Epithelial cell of proximal tubule (primary cell): ENCODE measurements at places on chromosomes 3 and 15. TPM values are rescaled to one million over a fixed set of nuclear protein-coding genes. Genes with fewer than 3 reads are reported as not detected.

Gene TRPM7
- total RNA-seq = 16.6 and 16.8 TPM in 2 replicates

DNA sequence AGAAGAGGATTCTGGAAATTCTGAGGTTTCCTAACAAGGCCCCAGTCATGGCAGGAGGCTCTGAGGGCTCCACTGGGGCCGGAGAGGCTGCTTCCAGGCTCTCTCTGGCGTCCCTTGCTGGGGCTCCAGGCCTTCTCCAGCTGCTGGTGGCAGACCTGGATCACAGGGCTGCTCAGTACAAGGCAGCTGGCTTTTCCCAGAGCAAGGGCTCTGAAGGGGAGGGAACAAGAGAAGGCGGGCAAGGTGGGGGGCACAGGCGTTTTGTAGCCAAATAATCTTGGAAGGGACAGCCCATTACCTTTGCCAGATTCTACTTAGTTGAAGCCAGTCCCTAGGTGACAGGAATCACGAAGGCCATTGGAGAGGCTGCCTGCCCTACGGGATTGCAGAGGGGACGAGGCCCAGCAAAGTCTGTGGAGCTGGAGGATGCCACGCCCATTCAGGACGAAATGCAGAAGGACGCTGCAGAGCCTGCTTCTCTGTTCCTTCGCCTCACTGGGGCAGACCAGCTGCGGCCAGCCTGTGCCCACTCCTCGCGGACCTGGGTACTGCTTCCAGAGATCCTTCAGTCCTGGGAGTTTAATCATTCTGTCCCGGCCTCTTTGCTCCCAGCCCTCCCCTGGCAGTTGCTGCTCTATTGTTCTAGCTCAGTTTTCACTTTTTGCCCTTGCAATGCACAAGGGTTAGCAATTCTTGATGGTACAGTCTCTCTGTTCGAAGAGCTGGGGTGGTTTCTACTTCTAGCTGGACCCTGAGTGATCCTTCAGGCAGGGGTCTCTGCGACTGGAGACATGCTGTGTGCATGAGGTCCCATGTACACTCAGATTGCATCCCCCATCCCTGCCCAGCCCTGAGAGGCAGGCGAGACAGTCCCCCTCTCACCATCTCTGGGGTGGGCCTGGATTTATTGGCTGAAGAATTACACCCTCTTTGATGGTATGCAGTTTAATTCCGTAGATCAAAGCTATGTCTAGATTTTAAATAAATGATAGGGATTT is 149.3 kb upstream of the MEF2A start:
- no peak for DNase-seq

GRCh38 chr3:11019116-11019819 is 26.7 kb downstream of the SLC6A1 start:
- no peak for DNase-seq

DNA sequence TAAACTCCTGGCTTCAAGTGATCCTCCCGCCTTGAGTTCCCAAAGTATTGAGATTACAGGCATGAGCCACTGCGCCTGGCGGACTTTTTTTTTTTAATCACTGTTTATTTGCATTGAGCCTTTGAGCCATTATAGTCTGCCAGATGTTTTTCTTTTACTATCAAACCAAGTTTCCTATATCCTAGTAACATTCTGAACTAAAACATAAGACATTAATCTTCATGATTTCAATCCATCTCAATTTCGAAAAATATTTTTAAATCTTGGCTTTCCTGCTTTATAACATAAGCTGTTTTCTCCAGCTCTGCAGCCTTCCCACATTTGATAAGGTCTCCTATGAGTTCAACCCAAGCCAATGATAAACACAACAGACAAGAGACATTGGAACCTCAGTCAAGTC is 75.4 kb downstream of the UMPS start:
- no peak for DNase-seq

DNA sequence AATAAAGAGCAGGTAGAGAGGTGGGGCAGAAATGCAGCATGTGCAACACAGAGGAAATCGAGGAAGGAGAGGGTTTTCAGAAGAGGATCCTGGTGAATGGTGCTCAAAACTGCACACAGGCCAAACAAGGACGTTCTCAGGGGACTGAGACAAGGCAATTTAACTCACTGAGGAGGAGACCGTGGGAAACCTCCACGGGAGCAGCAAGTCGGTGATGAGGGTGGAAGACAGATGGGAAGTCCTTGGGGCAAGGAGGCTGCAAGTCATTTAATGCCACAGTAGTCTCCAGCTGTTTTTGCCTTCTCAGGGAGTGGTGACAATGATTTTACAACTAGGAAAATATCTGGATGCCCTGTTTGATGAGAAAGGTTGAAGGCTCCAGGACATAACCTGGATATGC is 11.5 kb upstream of the PDIA5 start:
- no peak for DNase-seq

GRCh38 chr3:138493804-138494606 is 59.6 kb downstream of the ESYT3 start:
- DNase-seq = peak; percentile 35

- no peak for DNase-seq
Observed at GRCh38 chr3:127041933-127042332, 59.0 kb downstream of the PLXNA1 start.

DNA sequence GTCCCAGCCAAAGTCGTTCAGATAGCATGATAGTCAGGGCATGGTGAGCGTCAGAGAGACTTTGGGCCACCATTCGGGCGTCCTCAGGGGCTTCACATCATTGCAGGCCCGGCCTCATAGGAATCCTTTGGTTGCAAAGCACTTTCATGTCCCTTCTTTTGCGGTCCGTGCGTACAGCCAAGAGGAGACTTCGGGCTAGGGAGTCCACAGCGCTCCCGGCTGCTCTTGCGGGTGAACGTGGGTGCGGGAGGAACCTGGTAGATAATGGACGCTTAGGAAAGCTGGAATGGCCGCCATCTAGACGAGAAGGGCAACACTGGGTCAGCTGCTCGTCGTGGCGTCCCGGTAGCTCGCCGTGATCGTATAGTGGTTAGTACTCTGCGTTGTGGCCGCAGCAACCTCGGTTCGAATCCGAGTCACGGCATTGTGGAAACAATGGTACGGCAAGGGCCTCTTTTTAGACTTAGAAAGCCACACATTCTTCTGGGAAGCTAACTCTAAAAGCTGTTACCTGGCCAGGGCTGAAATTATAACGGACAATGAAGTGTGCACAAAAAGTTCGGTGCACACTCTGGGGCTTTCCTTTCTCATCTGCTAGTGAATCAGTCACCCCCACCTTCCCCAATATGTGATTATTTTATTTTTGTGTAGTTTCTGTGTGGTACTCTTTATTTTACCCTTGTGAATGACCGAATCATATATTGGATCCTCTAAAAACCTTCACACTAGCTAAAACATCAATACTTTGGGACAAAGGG is 13.2 kb upstream of the SHF start:
- peak; percentile 27 for DNase-seq

- no peak for DNase-seq
Observed at GRCh38 chr3:33372218-33373081, 67.8 kb downstream of the UBP1 start.

DNA sequence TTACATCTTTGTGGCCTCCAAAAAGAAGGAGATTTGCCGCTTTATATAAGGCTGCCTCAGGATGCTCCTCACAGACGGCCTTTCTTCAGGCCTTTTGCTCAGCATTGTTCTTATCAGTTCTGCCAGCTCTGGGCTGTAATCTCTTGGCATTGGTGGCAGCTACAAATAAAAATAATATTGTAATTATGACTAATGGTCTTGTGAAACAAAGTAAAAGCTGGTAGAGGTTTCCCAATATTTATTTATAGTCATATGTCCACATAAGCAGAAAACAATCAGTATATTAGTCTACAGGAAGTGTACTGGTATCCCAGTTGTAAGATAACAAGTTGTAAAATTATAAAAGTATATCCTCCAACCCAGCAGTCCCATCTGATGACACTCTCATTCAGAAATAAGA is 7.3 kb downstream of the NEK4 start:
- no peak for DNase-seq

DNA sequence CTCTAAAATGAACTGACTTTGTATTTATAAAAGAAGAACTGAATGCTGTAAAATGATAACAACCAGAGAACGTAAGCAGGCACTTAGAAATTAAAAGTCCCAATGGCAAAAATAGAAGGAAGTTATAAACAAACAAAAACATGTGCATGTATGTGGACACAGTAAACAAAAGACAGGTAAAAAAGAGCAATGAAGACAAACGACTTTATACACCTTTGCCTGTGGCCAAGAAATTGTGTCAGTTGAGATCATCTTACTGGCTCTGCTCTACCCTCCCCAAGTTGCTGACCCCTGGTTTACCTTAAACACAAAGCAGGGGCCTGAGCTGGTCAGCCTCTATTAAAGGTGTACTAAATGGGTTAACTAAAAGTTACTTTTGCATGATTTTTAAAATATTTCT is 41.7 kb upstream of the GP5 start:
- no peak for DNase-seq
